ENCODE measurements at places on chromosomes 16 and 17.

- no peak for DNase-seq
These were observed 6.3 kb downstream of the CCL11 start for GRCh38 chr17:34291721-34292348.

GRCh38 chr16:4976079-4976478, 17.9 kb downstream of the SEC14L5 start:
- peak; percentile 88 for DNase-seq

GRCh38 chr16:47073223-47074155, 70.3 kb downstream of the NETO2 start:
- DNase-seq: peak; percentile 24

GRCh38 chr17:73952082-73952479, 251.4 kb upstream of the RPL38 start:
- DNase-seq: no peak

- no peak for DNase-seq
These were observed 29.6 kb upstream of the KLHDC4 start for GRCh38 chr16:87795336-87795735.

GRCh38 chr16:89383095-89384003, 107.0 kb downstream of the ANKRD11 start:
- DNase-seq: no peak

All from GM20000 (cell line).